ENCODE measurements at places on chromosomes 4 and X.

GRCh38 chrX:129741880-129742758, 3.3 kb downstream of the XPNPEP2 start:
- DNase-seq, result no peak

- DNase-seq, result no peak
Measured at GRCh38 chrX:6930307-6930849, 217.1 kb upstream of the STS start.

- no peak for DNase-seq
Measured at GRCh38 chr4:70969076-70969475, 24.4 kb upstream of the DCK start.

GRCh38 chr4:66694739-66695138, 850.6 kb downstream of the CENPC start:
- no peak for DNase-seq

DNA sequence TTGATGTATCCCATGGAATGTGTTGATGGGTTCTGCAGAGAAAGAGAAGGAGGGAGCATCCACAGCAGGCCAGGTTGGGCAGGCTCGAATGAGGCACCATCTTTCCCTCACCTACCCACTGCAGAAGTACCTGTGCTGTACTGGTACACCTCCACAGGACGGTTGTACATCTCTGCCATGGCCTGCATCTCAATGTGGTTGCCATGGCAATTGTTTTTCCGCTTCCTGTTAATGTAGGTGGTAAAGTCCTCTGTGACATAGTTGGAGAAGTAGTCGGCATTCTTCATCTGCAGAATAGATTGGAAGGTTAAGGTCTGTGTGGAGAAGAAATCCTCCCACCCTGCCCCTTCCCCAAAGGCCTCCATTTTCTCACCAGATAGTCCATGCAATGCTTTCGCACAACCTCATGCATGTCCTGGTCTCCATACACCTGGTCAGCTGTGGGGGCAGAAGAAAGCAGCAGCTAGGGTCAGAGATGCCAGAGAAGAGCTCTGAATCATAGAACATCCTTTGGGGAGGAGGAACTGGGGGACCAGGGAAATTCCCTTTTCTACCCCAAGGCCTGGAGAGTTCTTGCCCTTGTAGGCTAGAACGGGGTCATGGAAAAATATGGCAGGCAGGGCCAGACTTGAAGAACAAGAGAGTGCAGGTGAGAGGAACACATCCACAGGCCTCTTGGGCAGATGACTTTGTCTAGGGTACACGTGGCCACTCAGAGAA, 15.9 kb upstream of the PIM2 start:
- DNase-seq, result no peak

DNA sequence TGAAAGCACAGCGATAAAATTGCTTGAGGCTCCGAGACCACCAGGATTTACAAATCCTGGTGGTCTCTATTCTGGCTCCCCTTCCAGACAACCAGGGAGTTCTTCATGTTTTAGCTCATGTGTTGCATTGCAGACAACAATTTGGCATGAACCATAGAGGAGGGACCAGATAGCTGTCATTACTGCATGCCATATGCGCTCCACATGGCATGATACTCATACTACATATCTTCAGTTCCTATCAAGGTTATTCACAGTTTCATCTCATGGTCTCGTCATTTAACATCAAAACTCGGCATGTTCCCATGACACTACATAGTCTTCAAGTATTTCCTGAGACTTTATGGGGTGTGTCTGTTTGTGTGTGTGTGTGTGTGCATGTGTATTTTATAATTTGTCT, 220.3 kb downstream of the OR13H1 start:
- DNase-seq, result no peak

DNA sequence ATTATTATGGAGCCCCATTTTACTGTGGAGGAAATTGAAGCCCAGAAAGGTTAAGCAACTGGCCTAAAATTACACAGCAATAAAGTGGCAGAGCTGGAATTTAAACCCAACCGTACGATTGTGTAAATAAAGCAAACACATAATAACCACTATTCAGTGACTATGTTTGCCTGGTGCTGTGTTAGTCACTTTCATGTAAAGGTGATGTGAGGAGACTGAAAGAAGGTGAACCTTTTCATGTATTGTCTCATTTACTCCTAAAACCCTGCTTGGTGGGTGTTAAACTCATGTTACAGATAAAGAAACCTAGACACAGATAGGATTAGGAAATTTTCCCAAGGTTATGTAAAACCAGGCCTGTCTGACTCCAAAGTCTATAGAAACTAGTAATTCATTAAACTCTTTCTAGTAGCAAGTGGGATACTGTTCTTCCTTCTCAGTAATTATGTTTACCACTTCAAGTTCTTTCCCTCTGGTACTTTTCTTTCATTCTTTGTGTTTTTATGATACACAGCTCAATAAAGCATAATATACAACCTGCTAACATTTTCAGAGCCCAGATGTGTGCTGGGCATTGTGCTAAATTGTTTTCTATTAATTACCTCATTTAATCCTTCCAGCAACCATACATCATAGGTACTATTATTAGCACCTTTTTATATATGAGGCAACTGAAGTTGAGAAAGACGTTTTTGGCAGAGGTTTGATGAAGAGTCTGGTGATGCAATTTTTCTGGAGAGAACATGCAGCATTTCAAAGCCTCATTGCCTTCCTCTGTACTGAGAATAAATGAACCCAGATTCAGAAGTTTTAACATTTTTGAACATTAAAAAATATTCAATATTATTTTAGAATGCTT, 202.7 kb downstream of the SPRY1 start:
- no peak for DNase-seq

GRCh38 chrX:154593201-154593600, 8.3 kb downstream of the CTAG1A start:
- no peak for DNase-seq

DNA sequence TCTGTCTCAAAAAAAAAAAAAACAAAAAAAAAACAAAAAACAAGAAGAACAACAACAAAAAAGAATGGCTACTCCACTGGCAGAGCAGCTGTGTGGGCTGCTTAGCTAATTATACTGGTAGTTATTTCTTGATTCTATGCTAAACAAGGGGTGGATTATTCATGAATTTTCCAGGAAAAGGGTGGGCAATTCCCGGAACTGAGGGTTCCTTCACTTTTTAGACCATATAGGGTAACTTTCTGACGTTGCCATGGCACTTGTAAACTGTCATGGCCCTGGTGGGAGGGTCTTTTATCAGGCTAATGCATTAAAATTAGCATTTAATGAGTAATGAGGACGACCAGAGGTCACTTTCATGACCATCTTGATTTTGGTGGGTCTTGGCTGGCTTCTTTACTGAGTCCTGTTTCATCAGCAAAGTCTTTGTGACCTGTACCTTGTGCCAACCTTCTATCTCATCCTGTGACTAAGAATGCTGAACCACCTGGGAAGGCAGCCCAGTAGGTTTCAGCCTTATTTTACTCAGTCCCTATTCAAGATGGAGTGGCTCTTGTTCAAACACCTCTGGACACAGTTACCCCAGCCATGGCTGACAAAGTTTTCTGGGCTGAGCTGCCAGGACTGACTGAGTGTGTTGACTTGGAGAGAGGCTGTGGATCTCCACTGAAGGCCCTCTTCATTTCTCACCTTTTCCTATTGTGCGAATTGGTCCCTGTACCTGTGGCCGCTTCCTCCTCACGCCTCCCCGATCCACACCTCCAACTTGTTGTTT, 1.3 kb upstream of the OCIAD2 start:
- DNase-seq, result no peak

- no peak for DNase-seq
Measured at GRCh38 chr4:5186271-5187064, 135.2 kb downstream of the STK32B start.

DNA sequence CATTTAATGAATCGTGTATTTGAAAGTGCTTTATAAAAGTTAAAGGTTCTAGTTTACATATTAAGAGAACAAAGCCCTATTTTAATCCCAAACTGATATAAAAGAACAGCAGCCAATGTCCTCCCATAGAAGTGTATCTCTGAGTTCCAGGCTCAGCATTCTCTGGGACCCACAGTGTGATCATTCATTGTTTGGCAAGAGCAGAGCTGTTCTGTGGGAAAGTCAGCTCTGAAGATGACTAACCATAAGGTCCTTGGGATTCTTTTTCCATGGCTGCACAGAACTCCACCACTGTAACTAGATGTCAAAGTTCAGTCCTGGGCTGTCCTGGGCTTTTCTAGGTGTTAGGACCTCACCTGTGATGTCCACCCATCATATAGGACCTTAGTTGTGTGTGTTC, 157.0 kb upstream of the TLL1 start:
- DNase-seq, result no peak

- DNase-seq, result no peak
Measured at GRCh38 chr4:78710536-78710935, 65.6 kb upstream of the BMP2K start.

GRCh38 chr4:84264652-84265051, 234.4 kb downstream of the NKX6-1 start:
- no peak for DNase-seq

- no peak for DNase-seq
Measured at GRCh38 chr4:78293348-78293747, 236.2 kb downstream of the FRAS1 start.

DNA sequence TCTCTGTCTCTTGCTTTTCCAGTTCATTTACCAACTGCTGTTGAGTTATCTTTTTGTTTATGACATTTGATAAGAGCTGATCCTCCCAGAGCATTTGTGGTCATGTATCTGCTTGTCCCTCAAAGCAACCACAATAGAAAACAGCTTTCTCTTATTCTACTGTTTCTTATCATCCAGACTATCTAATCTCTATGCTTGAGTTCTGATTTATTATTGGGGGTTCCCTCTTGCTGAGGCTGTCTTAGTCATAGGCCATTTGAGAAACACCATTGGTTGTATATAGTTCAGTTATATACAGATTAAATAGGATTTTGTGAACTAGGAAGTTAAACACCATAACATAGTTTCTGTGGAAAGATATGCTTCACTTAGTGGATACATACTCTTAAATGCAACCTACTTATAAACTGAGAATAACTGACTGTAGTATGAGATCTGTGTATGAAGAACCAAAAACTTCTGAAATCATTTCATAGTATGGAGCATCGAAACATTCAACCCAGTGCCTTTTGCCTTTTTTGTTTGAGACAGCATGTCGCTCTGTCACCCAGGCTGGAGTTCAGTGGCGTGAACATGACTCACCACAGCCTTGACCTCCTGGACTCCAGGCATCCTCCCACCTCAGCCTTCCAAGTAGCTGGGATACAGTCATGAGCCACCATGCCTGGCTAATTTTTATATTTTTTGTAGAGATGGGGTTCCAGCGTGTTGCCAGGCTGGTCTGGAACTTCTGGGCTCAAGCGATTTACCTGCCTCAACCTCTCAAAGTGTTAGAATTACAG, 75.8 kb downstream of the STIM2 start:
- DNase-seq, result peak; percentile 69

GRCh38 chrX:48497871-48498270, 10.9 kb upstream of the PORCN start:
- DNase-seq, result no peak

DNA sequence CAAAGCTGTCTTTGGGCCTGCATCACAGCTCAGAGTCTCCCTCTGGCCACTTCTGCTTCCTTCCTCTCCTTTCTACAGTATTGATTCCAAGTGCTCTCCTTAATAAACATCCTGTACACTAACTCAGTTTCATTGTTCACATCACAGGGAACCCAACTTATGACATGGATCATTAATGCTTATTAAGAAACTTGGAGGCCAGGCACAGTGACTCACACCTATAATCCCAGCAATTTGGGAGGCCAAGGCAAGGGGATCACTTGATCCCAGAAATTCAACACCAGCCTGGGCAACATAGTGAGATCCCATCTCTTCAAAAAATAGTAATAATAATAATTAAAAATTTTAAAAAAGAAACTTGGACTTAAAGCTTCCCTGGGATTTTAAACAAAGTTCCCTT, 89.2 kb upstream of the EFHC2 start:
- no peak for DNase-seq

- peak; percentile 33 for DNase-seq
Measured at GRCh38 chr4:242121-242848, 63.0 kb downstream of the ZNF732 start.

DNA sequence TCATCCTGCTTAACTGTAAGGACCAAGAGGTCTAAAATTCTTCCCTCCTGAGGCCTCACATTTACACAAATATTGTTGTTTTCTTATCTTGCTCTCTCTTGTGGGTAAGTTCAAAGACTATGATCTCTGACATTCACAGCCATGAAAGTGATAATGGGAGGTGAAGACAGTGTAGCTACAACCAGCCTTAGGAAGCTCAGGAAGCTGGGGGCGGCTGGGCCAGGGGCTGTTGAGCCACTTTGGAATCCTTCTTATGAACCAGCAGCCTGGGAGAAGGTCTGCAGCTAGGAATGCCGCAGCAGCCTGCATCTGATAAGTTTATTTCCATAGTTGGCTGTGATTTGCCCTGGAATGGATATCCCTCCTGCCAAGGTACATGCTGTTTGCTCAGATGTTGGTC, 316.2 kb downstream of the STIM2 start:
- no peak for DNase-seq

DNA sequence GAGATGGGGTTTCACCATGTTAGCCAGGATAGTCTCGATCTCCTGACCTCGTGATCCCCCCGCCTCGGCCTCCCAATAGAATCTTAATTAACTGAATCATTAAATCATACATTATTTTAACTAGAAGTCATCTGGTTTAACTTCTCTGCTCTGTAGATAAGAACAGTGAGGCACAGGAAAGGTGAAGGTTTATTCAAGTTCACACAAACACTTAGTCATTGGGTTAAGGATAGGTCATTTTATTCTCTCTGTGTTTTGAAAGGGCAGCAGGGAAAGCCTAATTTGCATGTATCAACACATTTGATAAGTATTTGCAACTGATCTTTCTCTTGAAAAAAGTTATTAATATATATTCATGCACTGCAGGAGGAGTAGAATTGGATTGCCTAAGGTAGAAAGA, 1.1 kb upstream of the ETNPPL start:
- no peak for DNase-seq

Data from RCC 7860 (cell line).